ENCODE measurements at places on chromosomes 13 and 19.
A peak's percentile ranks its signal among the peaks of the same experiment; 100 is the strongest.

DNA sequence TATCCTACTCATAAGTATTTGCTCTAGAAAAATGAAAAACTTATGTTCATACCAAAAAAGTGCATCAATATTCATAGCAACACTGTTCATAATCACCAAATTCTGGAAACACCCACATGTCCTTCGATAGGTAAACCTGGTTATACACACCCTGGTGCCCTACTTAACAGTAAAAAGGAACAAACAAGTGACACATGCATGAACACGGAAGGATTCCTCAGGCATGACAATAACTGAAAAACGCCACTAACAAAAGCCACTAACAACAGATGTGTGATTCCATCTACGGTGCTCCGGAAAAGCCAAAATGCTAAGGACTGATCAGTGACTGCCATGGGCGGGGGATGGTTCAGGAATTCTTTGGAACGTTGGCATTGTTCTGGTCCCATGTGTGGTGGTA lies 65.5 kb downstream of the STK24 start:
- no peak for DNase-seq

DNA sequence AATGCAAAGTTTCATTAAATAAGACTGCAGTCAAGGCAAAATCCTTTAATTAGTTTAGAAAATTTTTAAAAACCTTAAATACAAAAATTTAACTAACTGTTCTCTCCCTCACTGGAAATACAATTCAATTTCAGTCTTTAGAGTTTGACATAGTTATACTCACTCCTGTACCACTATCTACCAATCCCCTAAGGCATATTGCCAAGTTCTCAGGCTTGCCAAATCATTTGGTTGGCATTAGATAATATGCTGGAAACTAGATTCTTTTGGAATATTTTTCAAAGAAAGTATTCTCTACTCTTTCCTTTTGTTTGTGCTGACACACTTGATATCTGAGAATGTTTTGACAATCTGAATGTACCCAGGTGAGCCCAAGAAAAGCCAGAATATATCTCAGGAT lies 77.2 kb downstream of the TSC22D1 start:
- DNase-seq = no peak

DNA sequence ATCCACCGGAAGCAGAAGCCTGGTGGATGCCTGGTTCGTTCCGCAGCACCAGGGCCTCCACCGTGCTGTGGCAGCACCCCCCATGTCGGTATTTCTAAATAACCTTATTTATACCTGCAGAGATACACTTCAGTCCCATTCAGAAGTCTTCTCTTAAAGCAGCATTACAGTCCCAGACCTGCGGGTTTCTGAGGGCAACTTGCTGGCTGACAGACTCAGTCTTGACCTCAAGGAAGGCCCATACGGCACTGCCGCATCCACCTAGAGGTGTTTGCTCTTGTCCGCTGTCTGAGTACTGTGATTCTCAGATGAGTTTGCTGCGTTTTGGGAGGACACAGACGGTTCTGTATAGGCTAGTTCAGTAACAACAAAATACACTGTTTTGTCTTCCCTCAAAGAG lies 16.9 kb upstream of the TEX29 start:
- no peak for DNase-seq

GRCh38 chr19:9128171-9128570 lies 1.4 kb upstream of the OR7G3 start:
- DNase-seq = peak; percentile 4

DNA sequence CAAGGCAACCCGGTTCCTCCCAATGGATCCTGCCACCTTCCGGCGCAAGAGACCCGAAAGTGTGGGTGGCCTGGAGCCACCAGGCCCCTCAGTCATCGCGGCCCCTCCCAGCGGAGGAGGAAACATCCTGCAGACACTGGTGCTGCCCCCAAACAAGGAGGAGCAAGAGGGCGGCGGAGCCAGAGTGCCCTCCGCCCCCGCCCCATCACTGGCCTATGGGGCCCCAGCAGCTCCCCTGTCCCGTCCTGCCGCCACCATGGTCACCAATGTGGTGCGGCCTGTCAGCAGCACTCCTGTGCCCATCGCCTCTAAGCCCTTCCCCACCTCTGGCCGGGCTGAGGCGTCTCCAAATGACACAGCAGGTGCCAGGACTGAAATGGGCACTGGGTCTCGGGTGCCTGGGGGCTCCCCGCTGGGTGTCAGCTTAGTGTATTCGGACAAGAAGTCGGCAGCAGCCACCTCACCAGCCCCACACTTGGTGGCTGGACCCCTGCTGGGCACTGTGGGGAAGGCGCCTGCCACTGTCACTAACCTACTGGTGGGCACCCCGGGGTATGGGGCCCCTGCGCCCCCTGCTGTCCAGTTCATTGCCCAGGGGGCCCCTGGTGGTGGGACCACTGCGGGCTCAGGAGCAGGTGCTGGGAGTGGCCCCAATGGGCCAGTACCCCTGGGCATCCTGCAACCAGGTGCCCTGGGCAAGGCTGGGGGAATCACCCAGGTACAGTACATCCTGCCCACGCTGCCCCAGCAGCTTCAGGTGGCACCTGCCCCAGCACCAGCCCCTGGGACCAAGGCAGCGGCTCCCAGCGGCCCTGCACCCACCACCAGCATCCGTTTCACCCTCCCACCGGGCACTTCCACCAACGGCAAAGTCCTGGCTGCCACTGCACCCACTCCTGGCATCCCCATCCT lies 11.2 kb upstream of the PRR19 start:
- DNase-seq = no peak

DNA sequence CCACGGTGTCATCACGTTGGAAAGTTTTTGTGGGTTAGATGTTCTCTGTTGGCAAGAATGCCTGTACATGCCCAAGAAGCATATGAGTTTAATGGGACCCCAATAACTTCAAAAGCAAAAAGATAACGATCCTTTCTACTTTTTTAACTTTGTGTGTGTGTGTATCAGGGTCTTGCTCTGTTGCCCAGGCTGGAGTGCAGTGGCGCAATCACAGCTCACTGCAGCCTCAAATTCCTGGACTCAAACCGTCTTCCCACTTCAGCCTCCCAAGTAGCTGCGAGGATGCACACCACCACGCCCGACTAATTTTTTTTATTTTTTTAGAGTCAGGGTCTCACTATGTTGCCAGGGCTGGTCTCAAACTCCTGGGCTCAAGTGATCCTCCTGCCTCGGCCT lies 34.3 kb upstream of the TPM4 start:
- DNase-seq = no peak

- peak; percentile 28 for DNase-seq
Measured at GRCh38 chr19:37519890-37520289, 13.2 kb downstream of the ZNF793 start.

GRCh38 chr13:89584058-89584620 lies 1763.3 kb upstream of the MIR17HG start:
- no peak for DNase-seq

DNA sequence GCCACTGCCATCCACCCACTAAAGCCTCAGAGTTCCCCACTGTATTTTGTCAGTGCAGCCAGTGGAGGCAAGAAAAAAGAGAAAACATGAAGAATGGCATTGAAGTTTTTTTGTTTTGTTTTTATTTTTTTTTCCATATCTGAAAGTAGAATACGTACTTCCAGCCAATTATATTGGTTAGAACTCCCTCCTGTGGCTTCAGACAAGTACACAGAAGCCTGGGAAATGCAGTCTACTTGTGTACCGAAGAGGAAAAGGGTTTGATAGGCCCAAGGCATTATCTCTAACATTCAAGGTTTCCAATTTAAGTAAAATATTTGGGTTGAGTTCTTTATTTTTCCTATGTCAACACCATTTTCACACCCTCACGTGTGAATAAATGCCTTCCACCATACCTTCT lies 696.2 kb upstream of the GPC6 start:
- DNase-seq = peak; percentile 3

GRCh38 chr13:20001366-20002190 lies 43.1 kb downstream of the ZMYM2 start:
- DNase-seq = peak; percentile 21
